ENCODE measurements at places on chromosomes 6 and 20.

GRCh38 chr6:105967917-105968602 is 118.1 kb upstream of the PRDM1 start:
- DNase-seq, result no peak
- no peak overlapping the region for H3K27ac ChIP-seq
- H3K36me3 ChIP-seq, result no peaks in the 10 kb centered on the region
- H3K4me1 ChIP-seq, result no peaks in the 10 kb centered on the region
- H3K27me3 ChIP-seq, result no peaks in the 10 kb centered on the region
- H3K4me3 ChIP-seq, result no peak overlapping the region

DNA sequence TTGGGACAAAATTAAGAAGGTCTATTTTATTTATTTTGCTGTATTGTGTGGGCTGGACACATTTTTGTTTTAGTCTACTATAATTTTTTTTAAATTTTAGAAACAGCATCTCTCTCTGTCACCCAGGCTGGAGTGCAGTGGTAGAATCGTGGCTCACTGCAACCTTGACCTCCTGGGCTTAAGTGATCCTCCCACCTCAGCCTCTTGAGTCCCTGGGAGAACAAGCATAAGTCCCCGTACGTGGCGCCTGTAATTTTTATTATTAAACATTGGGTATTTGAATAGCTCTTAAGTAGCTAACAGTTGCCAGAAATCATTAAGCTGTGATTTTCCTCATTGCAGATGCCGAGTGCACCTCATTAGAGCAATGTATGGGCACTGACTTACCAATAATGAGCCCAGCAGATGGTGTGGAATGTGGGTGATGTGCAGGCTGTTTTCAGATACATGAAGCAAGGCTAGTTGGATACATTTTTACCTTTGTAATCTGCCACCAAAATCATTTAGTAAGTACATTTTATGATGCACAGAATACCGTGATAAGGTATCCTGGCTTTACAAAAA is 10.3 kb upstream of the MAS1 start:
- H3K36me3 ChIP-seq, result no peaks in the 10 kb centered on the region
- no peaks in the 10 kb centered on the region for H3K4me1 ChIP-seq
- H3K27ac ChIP-seq, result no peak overlapping the region
- DNase-seq, result no peak
- H3K4me3 ChIP-seq, result no peak overlapping the region
- no peaks in the 10 kb centered on the region for H3K27me3 ChIP-seq

GRCh38 chr6:13053006-13053461 is 275.3 kb downstream of the TBC1D7 start:
- no peaks in the 10 kb centered on the region for H3K27me3 ChIP-seq
- DNase-seq, result peak; percentile 18

- no peak for DNase-seq
- no peaks in the 10 kb centered on the region for H3K4me1 ChIP-seq
- H3K4me3 ChIP-seq, result no peak overlapping the region
- H3K36me3 ChIP-seq, result no peaks in the 10 kb centered on the region
Measured at GRCh38 chr6:113181164-113181563, 676.0 kb upstream of the MARCKS start.

- H3K4me3 ChIP-seq, result no peak overlapping the region
- H3K27ac ChIP-seq, result no peak overlapping the region
Measured at GRCh38 chr6:3665608-3666007, 85.9 kb downstream of the PXDC1 start.

DNA sequence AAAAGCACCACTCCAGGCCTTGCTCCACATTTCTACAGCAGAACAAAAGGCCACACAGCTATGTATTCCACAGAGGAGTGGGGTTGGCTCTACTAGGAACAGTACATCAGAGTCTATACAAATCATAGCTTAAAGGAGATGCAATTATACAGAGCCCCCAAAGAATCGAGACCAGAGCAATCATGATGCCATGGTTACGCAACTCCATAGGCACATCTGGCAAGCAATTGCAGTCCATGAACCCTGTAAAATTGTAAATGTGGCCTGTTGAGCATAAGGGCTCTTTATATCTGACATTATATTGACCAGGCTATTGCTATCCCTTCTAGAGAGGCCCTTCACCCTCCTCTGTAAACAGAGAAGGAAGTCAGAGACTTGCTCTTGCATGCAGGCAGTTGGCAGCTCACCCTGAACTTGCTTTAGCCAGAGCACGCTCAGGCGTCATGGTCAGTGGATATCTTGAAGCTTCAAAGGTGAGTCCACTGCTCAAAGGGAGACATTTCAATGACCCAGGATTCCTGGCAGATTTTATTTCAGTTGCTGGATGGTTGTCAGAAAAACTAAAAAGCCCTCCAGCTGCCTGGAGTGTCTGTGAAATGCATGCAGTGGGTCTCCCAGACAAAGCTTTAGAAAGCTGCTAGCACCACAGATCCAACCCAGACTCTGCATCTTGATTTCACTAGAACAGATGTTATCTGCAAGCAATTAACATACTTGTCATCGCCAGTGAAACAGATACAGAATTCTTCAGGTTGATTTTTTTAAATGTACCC is 357.2 kb downstream of the CENPW start:
- H3K4me3 ChIP-seq, result no peak overlapping the region
- H3K36me3 ChIP-seq, result no peaks in the 10 kb centered on the region
- DNase-seq, result peak; percentile 79
- peaks cover 8% of the 10 kb centered on the region for H3K4me1 ChIP-seq
- peak overlapping the region; percentile 8 for H3K27ac ChIP-seq

- no peaks in the 10 kb centered on the region for H3K36me3 ChIP-seq
- H3K27ac ChIP-seq, result no peak overlapping the region
- H3K27me3 ChIP-seq, result no peaks in the 10 kb centered on the region
- no peaks in the 10 kb centered on the region for H3K4me1 ChIP-seq
- DNase-seq, result no peak
Measured at GRCh38 chr6:2007165-2007564, 238.2 kb downstream of the GMDS start.

- H3K4me1 ChIP-seq, result no peaks in the 10 kb centered on the region
- no peak overlapping the region for H3K27ac ChIP-seq
- H3K27me3 ChIP-seq, result no peaks in the 10 kb centered on the region
- no peak overlapping the region for H3K4me3 ChIP-seq
- DNase-seq, result no peak
Measured at GRCh38 chr6:156554160-156554559, 223.0 kb upstream of the ARID1B start.

DNA sequence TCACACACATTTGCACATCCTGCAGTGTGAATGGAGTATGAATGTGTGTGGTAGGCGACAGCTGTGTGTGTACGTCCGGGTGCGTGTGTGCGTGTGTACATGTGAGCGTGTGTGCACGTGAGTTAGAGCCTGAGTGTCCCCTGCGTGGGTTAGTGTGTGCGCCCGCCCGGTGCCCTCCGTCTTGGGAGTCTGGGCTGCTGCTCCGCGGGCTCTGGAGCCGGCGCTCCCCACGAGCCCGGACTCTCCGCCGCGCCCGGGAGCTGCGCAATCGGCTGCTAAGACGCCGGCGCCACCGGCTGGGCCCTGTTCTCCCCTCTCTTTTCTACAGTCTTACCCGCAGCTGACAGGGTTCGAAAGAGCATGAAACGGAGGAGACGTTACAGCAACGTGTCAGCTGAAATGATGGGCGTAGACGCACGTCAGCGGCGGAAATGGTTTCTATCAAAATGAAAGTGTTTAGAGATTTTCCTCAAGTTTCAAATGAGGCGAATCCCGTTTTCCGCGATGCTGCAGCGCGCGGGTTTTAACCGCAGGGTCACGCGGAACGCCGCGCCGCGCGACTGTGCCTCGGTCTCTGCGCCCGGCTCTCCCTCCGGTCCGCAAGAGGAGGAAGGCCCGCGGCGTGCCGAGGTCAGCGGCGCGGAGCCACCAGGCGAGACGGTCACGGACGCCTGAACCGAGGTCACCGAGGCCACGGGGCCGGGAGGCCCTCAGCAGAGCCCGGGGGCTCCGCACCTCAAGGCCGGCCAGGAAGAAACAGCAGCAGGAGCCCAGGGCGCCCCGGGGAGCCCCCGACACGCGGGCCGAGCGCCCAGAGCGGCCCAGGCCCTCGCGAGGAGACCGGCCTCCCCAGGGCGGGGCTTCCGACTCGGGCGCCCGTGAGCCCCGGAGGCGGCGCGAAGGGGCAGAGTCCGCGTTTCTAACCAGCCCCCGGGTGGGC is 95.3 kb upstream of the BHLHE23 start:
- H3K27me3 ChIP-seq, result peaks cover 24% of the 10 kb centered on the region
- no peaks in the 10 kb centered on the region for H3K4me1 ChIP-seq
- peak overlapping the region; percentile 22 for H3K4me3 ChIP-seq

GRCh38 chr6:52546192-52546591 is 30.7 kb downstream of the TRAM2 start:
- no peak overlapping the region for H3K27ac ChIP-seq
- DNase-seq, result no peak
- H3K27me3 ChIP-seq, result no peaks in the 10 kb centered on the region
- no peaks in the 10 kb centered on the region for H3K36me3 ChIP-seq
- H3K4me3 ChIP-seq, result no peak overlapping the region
- H3K4me1 ChIP-seq, result peaks cover 32% of the 10 kb centered on the region

DNA sequence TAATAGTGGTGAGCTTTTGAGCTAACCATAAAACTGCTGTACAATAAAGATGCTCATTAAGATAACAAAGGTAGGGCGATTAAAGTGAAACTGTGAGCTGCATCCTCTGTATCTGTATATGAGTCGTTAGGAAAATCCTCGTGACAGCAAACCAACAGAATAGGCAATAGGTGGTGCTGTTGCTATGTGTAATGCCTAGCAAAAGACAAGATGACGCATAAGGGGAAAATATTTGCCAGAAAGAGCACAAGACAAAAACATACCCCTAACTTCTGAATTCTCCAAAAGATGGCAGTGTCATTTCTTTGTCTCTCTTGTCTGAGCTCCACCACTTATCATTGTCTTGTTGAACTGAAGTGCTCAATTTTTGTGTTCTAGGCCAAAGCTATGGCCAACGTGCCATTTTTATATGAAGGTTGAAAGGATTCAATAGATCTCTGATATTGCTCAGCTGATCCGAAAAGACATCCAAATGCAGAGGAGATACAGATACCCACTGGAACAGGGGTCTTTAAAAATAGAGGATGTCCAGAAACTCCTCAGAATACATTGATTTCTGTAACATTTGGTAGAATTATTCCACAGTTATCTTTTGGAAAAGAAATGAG is 56.3 kb upstream of the ANKEF1 start:
- H3K36me3 ChIP-seq, result no peaks in the 10 kb centered on the region
- H3K27me3 ChIP-seq, result no peaks in the 10 kb centered on the region
- no peak overlapping the region for H3K4me3 ChIP-seq
- no peaks in the 10 kb centered on the region for H3K4me1 ChIP-seq
- DNase-seq, result peak; percentile 83
- H3K27ac ChIP-seq, result no peak overlapping the region

- H3K4me3 ChIP-seq, result no peak overlapping the region
- H3K4me1 ChIP-seq, result peaks cover 22% of the 10 kb centered on the region
- H3K27ac ChIP-seq, result no peak overlapping the region
- no peak for DNase-seq
Measured at GRCh38 chr20:4018023-4018748, 2.8 kb upstream of the RNF24 start.

Measured in mesendoderm (in vitro differentiated cells).